ENCODE measurements at places on chromosomes 11 and 22. TPM values are rescaled to one million over a fixed set of nuclear protein-coding genes. Genes with fewer than 3 reads are reported as not detected.
A peak's percentile ranks its signal among the peaks of the same experiment; 100 is the strongest.

DNA sequence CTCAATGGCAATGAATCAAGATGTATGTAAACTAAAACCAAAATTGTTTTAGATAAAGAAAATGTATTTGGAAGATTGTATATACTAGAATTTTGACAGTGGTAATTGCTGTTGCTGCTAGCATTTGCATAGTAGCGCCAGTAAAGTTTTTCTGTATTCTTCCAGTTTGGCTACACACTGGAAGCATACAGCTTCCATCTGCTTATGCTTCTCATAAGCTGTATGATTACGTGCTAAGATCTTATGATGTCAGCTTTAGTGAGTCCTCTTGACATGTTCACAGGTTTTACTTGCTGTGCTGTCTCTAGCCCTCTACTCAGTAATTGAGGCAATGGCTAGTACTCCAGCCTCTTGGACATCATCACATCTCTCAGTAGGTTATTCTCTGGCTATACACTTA lies 256.3 kb downstream of the DDX10 start:
- DNase-seq = no peak

The SERPING1 gene
- 236 TPM for total RNA-seq

DNA sequence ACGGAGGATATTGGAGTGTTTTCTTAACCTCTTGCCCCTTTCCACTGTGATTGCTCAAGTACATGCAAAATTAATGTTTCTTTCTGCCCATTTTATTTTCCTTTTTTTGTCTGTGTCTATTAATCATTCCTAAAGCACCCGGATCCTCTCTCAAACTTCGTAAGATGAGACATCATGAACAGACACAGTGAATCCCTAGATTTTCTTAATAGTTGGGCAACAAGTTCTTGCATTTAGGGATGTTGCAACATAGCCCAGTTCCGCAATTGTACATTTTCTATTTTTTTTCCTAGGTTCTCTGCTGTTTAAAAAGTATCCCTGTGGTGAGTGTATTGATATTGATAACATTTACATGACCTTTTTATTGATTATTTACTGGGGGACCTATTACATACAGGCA lies 2.9 kb downstream of the FAM111A start:
- no peak for DNase-seq

- no peak for DNase-seq
These were observed 47.7 kb upstream of the GAB2 start for GRCh38 chr11:78465169-78465942.

The MS4A4A gene
- total RNA-seq = 8.4 TPM

DNA sequence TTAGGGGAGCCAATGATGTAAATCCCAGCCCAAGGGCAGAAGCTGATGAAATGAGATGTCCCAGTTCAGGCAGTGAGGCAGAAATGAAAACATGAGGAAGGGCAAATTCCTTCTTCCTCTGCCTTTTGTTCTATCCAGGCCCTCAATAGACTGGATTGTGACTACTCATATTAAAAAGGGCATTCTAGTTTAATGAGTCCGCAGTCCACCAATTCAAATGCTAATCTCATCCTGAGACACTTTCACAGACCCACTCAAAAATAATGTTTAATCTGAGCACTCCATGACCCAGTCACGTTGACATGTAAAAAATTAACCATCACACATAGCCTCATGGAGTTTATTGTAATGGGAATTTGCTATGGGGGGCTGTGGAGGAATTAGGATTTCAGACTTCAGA lies 717.9 kb downstream of the OPCML start:
- DNase-seq = no peak

DNA sequence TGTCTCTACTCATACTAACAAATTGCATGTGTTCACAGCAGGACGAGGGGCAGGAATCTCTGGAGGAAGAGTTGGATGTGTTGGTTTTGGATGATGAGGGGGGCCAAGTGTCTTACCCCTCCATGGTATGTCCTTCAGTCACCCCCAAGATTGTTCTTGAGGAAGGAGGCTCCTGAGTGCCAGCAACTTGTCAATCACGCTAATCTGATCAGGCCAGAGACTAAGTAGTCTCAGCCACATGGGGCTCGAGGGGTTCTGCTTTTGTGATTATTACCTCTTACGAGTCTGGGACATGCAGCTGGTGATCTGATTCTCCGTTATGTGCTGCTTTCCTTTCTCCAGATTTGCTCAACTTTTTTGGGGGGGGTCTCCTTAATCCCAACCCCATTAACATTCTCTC lies 54.3 kb downstream of the CTNND1 start:
- no peak for DNase-seq

DNA sequence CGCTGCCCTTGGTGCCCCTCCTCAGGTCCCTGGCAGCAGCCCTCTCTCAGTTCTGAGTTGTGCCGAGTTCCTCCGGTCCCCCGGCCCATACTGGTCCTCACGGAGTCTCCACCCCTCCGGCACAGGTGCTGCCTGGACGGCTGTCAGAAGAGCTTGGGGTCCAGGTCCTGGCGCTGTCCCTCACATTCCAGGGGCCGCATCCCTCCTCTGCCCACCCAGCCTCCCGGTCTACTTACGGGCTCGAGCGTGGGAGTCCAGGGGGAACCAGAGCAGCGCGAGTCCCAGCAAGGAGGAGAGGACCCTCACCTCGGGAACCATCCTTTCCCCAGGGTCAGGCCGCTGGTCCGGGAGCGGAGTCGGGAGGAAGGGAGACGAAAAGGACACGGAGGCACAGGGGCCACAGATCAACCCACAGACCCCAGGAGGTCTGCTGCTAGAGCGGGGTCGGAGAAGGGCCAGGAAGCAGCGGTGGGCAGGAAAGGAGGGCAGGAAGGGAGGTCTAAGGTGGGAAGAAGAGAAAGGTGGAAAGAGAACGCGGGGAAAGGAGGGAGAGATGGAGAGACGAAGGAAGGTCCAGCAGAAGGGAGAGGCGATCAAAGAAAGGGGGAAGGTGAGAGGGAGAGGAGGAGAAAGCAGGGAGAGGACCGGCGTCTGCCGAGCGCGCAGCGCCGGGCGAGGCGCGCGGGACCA lies 510 bp downstream of the CHRDL2 start:
- no peak for DNase-seq

The MUC2 gene
- total RNA-seq = not detected

The OR52N4 gene
- not detected for total RNA-seq

DNA sequence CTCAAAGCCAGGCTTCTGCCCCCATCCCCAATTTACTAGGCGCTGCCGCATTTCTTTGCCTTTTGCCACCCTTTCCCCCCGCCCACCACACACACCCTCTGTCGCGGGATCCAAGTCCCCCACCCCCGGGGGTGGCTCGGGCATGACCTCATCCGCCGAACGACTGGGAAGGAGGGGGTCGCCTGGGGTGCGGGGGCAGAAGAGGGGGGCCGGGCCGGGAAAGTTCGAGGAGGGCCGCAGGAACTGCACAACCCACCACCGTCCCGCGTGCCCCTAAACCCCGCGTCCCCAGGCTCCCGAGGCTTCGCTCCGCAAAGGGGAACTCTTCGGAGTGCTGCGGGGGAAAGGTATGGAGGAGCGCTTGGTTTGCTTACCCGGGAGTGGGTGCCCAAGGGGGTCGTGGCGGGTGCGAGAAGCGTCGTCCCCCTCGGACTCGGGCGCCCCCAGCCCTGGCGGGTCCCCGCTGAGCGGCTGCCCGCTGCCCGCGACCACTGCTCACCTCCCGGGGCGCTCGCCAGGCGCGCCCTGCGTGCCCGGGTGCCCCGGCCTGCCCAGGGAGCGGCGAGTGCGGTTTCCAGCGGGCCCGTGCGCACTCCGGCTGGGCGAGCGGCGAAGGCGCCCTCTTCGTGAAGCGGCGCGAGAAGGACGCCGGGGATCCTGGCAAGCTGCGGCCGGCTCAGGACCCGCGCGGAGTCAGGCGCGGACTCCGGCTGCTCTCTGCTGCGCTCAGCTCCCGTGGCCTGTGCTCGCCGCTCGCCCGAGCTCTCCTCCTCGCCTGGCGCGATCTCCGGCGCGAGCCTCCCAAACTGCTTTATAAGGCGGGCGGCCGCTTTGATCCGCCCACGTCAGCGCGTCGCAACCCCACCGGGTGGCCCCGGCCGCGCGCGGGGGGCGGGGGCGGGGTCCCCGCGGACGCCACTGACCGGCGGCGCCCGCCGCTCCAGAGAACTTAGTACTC lies 4.0 kb upstream of the WNT11 start:
- peak; percentile 94 for DNase-seq

DNA sequence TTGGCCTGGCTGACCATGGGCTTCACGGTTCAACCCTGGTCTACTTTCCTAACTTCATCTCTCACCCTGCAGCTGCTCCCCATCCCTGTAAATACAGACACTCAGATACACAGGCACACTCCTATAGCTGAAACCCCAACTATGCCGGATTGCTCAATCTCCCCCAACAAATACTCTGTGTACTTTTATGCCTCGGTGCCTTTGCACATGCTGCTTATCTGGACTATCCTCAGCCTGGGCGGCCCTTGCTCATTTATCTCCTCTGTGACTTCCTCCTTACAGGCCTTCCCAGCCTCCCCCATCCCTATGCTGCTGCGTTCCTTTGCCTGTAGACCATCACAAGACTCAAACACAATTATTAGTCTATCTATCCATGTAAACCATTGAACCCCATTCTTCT lies 76.6 kb downstream of the PKNOX2 start:
- DNase-seq = no peak

- DNase-seq = no peak
These were observed 494.1 kb downstream of the DLG2 start for GRCh38 chr11:85132851-85133585.

GRCh38 chr22:42173183-42173926 lies 42.7 kb upstream of the CYP2D6 start:
- no peak for DNase-seq

DNA sequence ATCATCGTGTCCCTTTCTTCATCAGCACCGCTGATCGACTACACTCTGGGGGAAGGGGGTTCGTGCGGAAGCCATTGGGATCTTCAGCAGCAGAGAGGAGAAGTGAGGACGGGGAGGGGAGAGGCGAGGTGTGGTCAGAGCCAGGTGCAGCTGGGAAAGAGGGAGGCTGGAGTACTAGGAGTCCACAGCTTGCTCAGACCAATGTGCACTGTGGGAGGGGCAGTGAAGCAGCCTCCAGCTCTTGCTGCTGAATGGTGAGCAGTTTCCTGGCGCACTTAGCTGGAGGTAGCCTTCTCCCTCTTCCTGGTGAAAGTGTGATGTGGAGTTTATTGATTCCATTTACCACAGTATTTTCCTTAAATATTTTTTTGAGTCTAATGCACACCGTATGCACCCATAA lies 99.0 kb upstream of the NECTIN1 start:
- DNase-seq = no peak

DNA sequence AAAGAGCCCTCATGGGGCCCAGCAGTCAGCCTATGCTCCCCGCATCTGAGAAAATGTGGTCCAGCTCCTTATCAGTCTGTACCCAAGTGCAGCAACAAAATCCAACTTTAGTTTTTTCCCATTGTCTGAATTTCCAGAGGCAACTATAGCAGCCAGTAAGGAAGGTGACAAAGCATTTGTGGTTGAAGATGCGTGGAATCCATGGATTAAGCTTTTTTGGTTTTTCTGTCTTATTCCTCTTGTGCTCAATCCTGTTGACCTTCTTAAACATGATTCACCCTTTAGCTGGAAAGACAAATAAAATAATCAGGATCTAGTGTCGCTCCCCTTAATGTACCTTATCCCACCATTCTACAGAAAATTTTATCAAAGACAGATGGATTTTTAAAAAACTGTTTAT lies 14.3 kb downstream of the GDPD4 start:
- no peak for DNase-seq

- DNase-seq = peak; percentile 58
These were observed 663 bp downstream of the MYH9 start for GRCh38 chr22:36386900-36387708.

DNA sequence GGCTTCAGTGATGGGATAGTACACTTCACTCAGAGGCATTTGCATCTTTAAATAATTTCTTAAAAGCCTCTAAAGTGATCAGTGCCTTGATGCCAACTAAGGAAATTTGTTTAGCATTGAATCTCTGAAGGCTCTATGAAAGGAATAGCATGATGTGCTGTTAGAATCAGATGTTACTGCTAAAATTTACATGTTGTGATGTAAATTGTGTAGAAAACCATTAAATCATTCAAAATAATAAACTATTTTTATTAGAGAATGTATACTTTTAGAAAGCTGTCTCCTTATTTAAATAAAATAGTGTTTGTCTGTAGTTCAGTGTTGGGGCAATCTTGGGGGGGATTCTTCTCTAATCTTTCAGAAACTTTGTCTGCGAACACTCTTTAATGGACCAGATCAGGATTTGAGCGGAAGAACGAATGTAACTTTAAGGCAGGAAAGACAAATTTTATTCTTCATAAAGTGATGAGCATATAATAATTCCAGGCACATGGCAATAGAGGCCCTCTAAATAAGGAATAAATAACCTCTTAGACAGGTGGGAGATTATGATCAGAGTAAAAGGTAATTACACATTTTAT lies 4.6 kb downstream of the MALAT1 start:
- DNase-seq = no peak

- no peak for DNase-seq
These were observed 3.6 kb downstream of the TMEM45B start for GRCh38 chr11:129819237-129819636.

GRCh38 chr11:132055296-132055695 lies 684.9 kb downstream of the NTM start:
- no peak for DNase-seq

DNA sequence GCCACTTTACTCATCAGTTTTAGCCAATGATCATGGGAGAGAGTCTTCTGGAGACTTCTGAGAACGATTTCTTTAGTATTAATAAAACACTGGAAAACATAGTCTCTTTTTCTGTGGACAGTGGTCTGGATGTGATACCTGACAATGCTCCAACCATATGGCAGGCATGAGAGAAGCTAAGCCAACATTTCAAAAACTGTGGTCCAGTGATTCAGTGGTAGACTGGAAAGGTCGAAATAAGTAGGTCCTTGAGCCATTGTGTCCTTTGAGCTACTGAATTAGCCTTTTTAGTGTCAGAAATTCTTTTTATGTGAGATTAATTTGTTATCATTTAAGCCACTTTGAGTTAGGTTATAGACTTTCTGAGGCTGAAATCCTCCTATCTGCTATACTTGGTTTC lies 197.7 kb upstream of the CTSC start:
- DNase-seq = no peak
